Large intestine (tissue), 12 donors: ENCODE measurements at places on chromosomes 7 and 10. TPM values are rescaled to one million over a fixed set of nuclear protein-coding genes. Genes with fewer than 3 reads are reported as not detected.

GRCh38 chr10:119253433-119254174 lies 46.2 kb downstream of the GRK5 start:
- no peak overlapping the region for H3K4me3 ChIP-seq
- no peaks in the 10 kb centered on the region for H3K36me3 ChIP-seq
- peaks cover 48% of the 10 kb centered on the region for H3K4me1 ChIP-seq

GRCh38 chr7:56199639-56200038 lies 83.4 kb upstream of the NUPR2 start:
- no peak for DNase-seq
- H3K27me3 ChIP-seq: no peaks in the 10 kb centered on the region
- no peaks in the 10 kb centered on the region for H3K4me1 ChIP-seq
- H3K4me3 ChIP-seq: no peak overlapping the region
- H3K36me3 ChIP-seq: no peaks in the 10 kb centered on the region

GRCh38 chr10:127127822-127128221 lies 68.6 kb downstream of the INSYN2A start:
- DNase-seq: no peak
- H3K27me3 ChIP-seq: no peaks in the 10 kb centered on the region
- H3K27ac ChIP-seq: no peak overlapping the region
- no peak overlapping the region for H3K4me3 ChIP-seq

DNA sequence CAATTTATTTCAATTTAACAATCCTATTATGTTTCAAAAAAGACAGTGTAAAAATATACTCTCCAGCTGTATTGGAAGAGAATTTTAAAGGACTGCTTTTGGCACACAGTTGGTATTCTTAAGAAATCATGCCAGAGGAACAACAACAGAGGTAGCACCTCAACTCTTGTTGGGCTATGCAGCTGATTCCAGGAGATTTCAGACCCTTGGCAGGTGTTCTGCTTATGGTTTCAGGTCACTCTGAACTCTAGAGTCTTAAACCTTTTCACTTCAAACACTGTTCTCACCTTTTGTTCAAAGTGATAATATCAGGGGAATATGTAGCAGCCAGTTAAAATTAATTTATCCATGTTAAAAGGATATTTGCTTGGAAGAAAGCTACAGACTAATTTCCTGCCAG lies 160.1 kb downstream of the PFKFB3 start:
- H3K4me1 ChIP-seq: peaks cover 4% of the 10 kb centered on the region
- no peak overlapping the region for H3K27ac ChIP-seq
- no peak for DNase-seq
- H3K4me3 ChIP-seq: no peak overlapping the region

DNA sequence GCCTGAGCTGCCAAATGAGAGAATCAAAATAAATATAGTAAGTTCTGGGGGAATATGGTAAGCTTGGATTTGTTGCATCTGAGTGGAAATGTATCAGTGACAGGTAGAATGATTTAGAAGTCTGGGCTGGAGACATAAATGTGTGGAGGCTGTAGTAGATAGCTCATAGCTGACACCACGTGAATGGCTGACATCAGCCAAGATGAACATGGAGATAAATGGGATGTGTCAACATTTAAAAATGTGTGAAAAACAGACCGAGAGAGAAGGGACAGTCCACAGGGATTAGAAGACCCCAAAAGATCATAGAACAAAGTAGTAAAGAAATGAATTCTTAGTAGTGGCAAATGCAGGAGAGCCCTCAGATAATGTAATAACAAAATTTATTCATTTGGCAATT lies 40.9 kb downstream of the NAMPT start:
- peaks cover 12% of the 10 kb centered on the region for H3K36me3 ChIP-seq
- DNase-seq: no peak
- no peaks in the 10 kb centered on the region for H3K4me1 ChIP-seq
- no peak overlapping the region for H3K4me3 ChIP-seq
- H3K27me3 ChIP-seq: no peaks in the 10 kb centered on the region
- H3K27ac ChIP-seq: no peak overlapping the region

- no peaks in the 10 kb centered on the region for H3K4me1 ChIP-seq
- H3K27me3 ChIP-seq: no peaks in the 10 kb centered on the region
- peaks cover 38% of the 10 kb centered on the region for H3K36me3 ChIP-seq
- H3K4me3 ChIP-seq: no peak overlapping the region
- DNase-seq: no peak
- H3K27ac ChIP-seq: no peak overlapping the region
These were observed 20.7 kb downstream of the STN1 start for GRCh38 chr10:103897241-103897774.

The EPO gene
- 0.19 TPM for polyA plus RNA-seq

DNA sequence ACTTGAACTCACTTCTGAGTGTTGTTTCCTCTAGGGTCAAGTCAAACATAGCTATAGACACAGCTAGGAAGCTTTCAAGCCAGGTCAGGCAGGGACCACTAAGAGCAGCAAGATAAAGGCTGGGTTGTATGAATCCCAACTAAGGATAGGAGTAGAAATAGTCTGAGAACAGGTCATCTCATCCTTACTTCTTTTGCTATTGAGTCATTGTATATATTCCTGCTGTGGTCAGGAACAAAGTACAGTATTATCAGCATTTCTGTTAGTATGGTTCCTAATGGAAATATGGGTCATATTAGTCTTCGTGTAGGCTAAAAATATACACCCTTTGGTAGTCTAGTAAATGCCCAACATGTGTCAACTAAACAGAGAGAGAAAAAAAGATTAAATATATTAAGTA lies 145.3 kb downstream of the BTAF1 start:
- H3K36me3 ChIP-seq: no peaks in the 10 kb centered on the region
- H3K27me3 ChIP-seq: no peaks in the 10 kb centered on the region
- H3K4me3 ChIP-seq: no peak overlapping the region
- H3K27ac ChIP-seq: no peak overlapping the region

The WNT8B gene
- polyA plus RNA-seq: 0.09 TPM

DNA sequence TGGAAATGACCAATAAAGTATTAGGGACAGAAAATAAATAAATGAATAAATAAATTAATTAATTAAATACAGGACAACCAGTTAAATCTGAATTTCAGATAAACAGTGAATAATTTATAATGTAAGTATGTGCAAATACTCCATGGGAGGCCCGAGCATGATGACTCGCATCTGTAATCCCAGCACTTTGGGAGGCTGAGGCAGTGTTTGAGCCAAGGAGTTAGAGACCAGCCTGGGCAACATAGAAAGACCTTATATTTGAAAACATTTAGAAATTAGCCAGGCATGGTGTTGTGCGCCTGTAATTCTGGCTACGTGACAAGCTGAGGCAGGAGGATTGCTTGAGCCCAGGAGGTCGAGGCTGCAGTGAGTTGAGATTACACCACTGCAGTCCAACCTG lies 123.7 kb downstream of the CUL2 start:
- H3K27me3 ChIP-seq: no peaks in the 10 kb centered on the region
- H3K4me3 ChIP-seq: no peak overlapping the region
- H3K36me3 ChIP-seq: no peaks in the 10 kb centered on the region
- no peak overlapping the region for H3K27ac ChIP-seq
- H3K4me1 ChIP-seq: no peaks in the 10 kb centered on the region

- peaks cover 10% of the 10 kb centered on the region for H3K4me1 ChIP-seq
- H3K36me3 ChIP-seq: no peaks in the 10 kb centered on the region
- H3K4me3 ChIP-seq: no peak overlapping the region
- DNase-seq: no peak
These were observed 2.9 kb upstream of the GDI2 start for GRCh38 chr10:5816170-5816569.

DNA sequence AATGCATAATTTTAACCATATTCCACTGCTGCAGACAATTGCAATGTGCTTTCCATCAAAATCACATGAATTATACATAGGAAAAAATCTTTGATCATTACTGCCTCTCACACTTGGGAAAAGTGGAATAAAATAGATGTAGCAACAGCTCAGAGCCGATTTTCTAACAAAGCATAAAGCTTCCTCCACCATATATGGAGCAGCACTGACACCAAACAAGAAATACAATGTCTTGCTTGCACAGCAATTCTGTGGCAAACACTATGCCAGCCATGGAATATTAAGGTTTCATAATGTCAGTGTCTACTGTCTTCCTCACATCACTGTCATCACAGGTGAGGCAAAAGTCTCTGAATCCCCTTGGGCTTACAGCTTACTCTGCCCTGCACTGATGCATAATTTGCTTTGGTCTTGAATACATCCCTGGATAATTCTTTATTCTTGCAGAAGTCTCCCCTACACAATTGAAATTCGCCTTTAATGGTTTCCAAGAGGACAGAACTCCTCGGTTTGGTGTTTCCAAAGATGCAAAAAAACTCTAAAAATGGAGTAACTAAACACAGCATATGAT lies 198.5 kb downstream of the CACNA2D1 start:
- no peak overlapping the region for H3K27ac ChIP-seq
- no peak for DNase-seq
- H3K36me3 ChIP-seq: no peaks in the 10 kb centered on the region
- H3K27me3 ChIP-seq: no peaks in the 10 kb centered on the region
- no peaks in the 10 kb centered on the region for H3K4me1 ChIP-seq

The VGF gene
- polyA plus RNA-seq: 0.51 TPM

- no peak for DNase-seq
- H3K36me3 ChIP-seq: peaks cover 2% of the 10 kb centered on the region
- no peak overlapping the region for H3K27ac ChIP-seq
- peaks cover 11% of the 10 kb centered on the region for H3K27me3 ChIP-seq
- H3K4me3 ChIP-seq: no peak overlapping the region
These were observed 67.5 kb downstream of the CHST15 start for GRCh38 chr10:124025660-124026588.

The TMEM213 gene
- polyA plus RNA-seq: 0.01 TPM

GRCh38 chr10:66982792-66983474 lies 57.1 kb downstream of the LRRTM3 start:
- no peaks in the 10 kb centered on the region for H3K4me1 ChIP-seq
- H3K36me3 ChIP-seq: no peaks in the 10 kb centered on the region
- no peaks in the 10 kb centered on the region for H3K27me3 ChIP-seq
- DNase-seq: no peak

GRCh38 chr10:8840356-8840755 lies 785.9 kb downstream of the GATA3 start:
- no peaks in the 10 kb centered on the region for H3K4me1 ChIP-seq
- H3K36me3 ChIP-seq: no peaks in the 10 kb centered on the region
- H3K27me3 ChIP-seq: no peaks in the 10 kb centered on the region
- DNase-seq: no peak

DNA sequence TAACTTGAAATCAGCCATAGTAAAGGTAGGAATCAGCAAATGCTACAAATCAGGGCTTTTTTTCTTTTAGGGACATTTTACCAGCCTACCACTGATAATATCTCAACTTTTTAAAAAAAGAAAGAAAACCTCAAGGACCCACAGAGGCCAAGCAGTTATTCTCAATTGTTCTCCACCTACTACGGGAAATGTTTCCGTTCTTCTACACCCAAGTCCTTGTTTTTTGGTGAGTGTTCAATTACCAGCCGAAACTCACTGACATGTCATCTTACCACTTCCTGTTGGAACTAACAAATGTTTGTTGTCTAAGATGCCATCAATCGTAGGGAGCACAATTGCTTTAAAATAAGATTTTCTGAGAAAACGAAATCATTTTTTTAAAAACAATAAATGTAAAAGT lies 50.2 kb upstream of the CDK1 start:
- no peak overlapping the region for H3K4me3 ChIP-seq
- H3K4me1 ChIP-seq: peaks cover 2% of the 10 kb centered on the region

GRCh38 chr10:71177651-71178199 lies 34.6 kb upstream of the UNC5B start:
- H3K27ac ChIP-seq: no peak overlapping the region
- H3K36me3 ChIP-seq: no peaks in the 10 kb centered on the region
- peaks cover 5% of the 10 kb centered on the region for H3K4me1 ChIP-seq
- H3K4me3 ChIP-seq: no peak overlapping the region
- H3K27me3 ChIP-seq: no peaks in the 10 kb centered on the region
- no peak for DNase-seq

DNA sequence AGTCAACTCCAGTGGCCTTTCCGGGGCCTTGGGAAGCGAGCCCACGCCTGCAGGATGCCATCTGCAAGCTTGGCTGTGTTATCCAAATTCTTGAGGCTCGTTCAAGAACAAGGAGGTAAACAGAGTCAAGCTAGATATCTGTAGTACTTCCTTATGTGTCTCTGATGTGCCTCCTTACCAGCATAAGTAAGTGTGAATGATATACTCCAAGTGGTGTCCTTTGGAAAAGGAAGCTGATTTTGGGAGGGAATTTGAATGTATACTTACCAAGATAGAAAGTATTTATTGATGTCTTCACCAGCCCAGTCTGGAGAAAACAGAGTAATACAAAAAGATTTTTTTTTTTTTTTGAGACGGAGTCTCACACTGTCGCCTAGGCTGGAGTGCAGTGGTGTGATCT lies 372.3 kb upstream of the GALNT17 start:
- DNase-seq: no peak
- no peaks in the 10 kb centered on the region for H3K4me1 ChIP-seq
- no peaks in the 10 kb centered on the region for H3K27me3 ChIP-seq
- H3K4me3 ChIP-seq: no peak overlapping the region
- peaks cover 17% of the 10 kb centered on the region for H3K36me3 ChIP-seq

GRCh38 chr7:143203386-143203785 lies 18.5 kb upstream of the TAS2R40 start:
- DNase-seq: no peak
- no peak overlapping the region for H3K4me3 ChIP-seq
- no peak overlapping the region for H3K27ac ChIP-seq
- no peaks in the 10 kb centered on the region for H3K27me3 ChIP-seq
- H3K36me3 ChIP-seq: no peaks in the 10 kb centered on the region

The ASZ1 gene
- not detected for polyA plus RNA-seq

- H3K27ac ChIP-seq: no peak overlapping the region
- H3K4me1 ChIP-seq: no peaks in the 10 kb centered on the region
- H3K4me3 ChIP-seq: no peak overlapping the region
- no peak for DNase-seq
These were observed 152.7 kb downstream of the CUX1 start for GRCh38 chr7:101969997-101970585.
